ENCODE measurements at places on chromosomes 12 and 14.

GRCh38 chr12:19482551-19483109 is 43.3 kb downstream of the AEBP2 start:
- DNase-seq: peak; percentile 14

DNA sequence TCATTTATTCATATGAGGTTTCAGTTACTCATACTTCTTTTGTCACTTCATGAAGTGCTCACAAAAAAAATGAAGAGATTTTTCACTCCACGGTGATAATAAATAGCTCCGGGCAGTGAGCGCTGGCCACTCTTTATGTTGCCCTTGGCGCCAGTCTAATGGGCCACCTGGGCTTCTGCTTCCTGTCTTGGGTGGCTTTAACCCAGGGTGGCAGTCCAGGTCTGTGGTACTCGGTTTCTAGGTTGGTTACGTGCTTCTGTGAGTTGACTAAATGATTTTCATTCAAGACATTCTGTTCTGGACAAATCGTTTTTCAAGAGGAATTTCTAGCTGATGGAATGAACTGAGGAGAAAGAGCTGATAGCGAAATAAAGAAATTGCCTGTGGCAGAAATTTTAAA is 34.6 kb upstream of the NID2 start:
- no peak for DNase-seq

- DNase-seq: no peak
Observed at GRCh38 chr14:60195179-60195810, 30.1 kb upstream of the DHRS7 start.

DNA sequence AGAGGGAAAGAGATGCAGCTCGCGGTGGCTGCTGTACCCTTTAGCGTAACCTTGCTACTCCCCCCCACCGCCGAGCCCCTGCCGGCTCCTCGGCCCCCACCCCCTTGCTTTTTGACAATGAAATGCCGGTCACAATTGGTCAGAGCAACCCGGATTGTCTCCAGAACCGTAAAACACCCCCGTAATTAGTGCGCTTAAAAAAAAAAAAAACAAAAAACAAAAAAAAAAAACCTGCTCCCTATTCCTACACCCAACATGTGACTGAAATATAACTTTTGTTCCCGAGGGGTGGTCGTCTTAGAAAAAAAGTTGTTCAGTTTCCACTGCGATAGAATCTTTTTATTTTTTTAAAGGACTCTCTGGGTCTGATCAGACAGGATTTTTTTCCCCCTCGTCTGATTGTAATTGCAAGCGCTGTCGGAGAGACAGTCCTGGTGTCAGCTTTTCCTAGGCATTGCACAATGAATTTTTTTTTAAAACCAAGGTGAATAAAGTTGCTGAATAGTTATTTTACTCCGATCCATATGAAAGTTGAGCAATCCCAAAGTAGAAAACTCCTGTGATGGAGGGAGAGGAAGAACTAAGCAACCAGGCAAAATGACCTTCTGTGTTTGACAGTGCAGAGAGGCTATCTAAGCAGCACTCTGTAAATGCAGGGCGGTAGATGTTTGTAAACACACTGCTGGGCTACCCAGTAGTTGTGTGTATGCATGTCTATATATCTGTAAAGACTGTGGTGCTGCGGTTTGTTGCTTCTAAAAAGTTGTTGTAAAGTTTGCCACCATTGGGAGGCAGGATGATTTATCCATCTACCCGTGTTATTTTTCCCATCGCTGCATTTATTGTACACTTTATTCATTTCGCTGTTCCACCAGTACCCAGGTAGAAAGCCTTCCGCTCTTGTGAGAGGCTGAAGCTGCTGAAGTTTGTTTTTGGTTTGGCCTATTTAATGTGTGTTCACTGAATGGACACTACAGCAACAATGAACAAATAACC is 1.1 kb downstream of the ETV6 start:
- DNase-seq: peak; percentile 19

- no peak for DNase-seq
Observed at GRCh38 chr14:23903442-23903841, 50.1 kb upstream of the DHRS4 start.

DNA sequence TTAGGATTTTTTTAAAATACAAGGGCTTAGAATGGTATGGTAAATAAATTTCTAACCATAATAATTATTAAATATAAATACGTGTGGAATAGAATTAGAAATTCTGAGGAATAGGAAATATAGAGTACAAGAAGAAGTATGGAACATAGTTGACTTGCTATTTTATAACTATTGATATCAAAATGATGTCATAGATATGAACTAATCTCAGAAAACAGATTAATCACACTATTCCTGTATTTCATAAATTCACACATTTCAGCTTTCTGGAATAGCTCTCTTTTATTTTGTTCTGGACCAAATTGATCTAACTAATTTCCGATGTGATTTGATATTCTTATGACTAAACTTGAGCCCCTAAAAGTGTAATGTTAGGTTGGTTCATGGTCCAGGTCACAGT is 237.2 kb upstream of the NPAS3 start:
- DNase-seq: no peak

DNA sequence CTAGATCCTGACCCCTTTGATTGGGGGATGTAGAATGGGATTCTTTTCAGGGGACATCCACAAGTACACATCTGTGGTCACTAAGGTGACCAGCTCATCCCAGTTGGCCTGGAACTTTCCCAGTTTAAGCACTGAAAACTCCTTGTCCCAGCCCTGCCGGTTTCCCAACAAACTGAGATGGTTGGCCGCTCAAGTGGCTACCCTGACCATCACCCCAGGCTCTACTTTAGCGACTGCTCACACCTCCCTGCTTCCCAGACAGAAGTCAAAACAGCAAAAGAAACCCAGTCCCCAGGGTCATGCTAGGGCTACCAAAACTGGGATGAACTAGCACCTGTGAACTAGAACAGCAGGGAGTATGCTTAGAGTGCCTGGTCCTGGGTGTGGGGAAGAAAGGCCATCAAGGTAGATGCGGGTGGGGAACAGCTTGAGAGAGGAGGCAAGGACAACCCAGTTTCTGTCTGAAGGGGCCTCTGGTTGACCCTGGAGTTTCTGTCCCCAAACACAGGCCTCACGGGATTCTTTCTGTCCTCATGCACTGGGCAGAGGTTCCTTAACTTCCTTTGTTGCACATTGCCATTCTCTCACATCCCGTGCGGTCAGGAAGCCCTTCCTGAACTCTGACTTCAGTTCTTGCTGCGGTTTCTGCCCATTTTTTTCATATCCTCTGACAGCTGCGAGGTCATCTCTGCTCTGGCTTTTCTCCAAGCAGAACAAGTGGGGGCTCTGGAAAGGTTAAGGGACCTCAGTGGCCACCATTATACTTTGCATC is 1.6 kb downstream of the LTB4R start:
- no peak for DNase-seq

- DNase-seq: no peak
Observed at GRCh38 chr14:33929799-33930408, 21.0 kb downstream of the EGLN3 start.

DNA sequence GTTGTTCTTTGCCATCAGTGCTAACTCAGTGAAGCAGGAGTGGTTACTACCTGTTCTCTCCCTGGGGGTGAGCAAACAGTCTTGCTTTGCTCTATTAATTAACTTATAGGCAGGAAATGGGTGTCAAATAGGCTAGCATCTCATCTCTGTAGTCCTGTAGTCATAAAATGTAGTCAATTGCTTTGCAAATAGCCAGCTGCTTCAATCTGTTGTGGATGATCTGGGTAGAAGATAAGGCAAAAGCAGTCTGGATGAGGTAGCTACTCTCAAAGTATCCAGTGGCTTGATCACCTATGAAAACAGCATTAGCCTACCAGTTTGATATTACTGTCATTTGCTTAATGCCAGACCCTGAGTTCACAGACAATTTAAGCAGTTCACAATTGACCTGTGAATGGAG is 369.0 kb upstream of the TMTC1 start:
- no peak for DNase-seq

GRCh38 chr14:62796431-62796830 is 248.8 kb downstream of the KCNH5 start:
- no peak for DNase-seq

- no peak for DNase-seq
Observed at GRCh38 chr12:62211510-62211909, 48.7 kb upstream of the USP15 start.

DNA sequence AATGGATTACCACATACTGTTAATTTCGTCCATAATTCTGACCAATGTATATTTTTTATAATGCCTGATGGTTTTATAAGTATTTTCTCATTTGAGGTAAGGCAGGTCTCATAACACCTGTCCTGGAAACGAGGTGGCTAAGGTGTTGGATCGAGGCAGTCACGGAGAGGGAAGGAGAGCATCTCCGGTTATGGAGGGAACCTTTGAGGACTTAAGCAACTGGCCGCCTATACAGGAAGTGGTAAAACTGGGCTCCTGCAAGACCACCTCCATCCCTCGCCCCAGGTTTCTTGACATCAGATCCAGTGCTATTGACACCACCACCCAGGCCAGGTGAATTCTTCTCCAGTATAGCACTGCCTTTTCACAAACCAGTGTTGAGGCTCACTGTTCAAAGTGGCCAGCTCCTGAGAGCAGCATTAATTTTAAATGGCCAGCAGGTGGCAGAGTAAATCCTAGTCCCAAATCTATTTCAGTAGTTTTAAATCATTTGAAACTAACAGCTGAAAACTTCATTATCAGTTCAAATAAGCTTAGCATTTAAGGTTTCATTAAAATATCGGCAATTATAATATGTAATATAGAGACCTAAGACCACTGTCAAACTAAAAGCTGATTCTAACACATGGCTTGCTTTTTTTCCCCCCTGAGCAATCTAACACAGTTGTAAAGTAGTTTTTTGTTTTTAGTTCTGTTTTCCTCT is 100.8 kb downstream of the PPM1A start:
- no peak for DNase-seq

- DNase-seq: no peak
Observed at GRCh38 chr14:105201925-105202513, 20.9 kb upstream of the NUDT14 start.

- DNase-seq: no peak
Observed at GRCh38 chr14:104746934-104747481, 5.9 kb upstream of the SIVA1 start.

- DNase-seq: no peak
Observed at GRCh38 chr12:99110868-99111267, 465.8 kb downstream of the APAF1 start.

- no peak for DNase-seq
Observed at GRCh38 chr12:46082490-46083200, 92.3 kb upstream of the SCAF11 start.

- no peak for DNase-seq
Observed at GRCh38 chr14:73634011-73634833, 10.6 kb upstream of the DNAL1 start.

- no peak for DNase-seq
Observed at GRCh38 chr14:54299410-54300363, 97.1 kb upstream of the CDKN3 start.

GRCh38 chr12:91628656-91629055 is 446.0 kb upstream of the DCN start:
- no peak for DNase-seq

DNA sequence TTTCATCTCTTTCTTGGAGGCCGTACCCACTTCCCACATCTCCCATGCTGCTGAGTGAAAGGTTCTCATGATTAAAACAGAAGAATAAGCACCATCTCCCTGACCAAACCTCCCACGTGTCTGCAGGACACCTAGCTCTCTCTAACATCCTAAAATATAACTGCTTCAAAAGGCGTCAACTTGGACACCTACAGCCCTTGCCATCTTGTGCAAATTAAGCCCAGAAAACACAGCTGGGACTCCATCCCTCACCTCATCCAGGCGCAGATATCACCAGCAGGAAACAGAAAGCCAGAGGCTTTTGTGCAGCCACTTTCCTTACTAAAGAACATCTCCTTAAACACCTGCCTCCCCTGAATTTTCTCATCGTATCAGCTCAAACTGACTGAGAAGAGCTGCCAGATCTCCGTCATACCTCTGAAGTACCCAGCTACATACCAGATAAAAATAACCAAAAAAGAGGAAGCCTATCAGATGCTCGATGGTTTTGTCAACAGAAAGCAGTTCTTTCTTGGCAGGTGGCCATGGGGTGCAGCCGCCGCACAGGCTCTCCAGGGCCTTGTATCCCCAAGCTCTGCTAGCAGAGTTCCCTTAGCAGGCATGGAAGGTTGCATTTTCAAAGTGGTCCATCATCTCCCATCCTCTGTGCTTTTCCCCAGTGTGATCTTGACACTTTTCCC is 28.8 kb downstream of the MAP3K9 start:
- no peak for DNase-seq

DNA sequence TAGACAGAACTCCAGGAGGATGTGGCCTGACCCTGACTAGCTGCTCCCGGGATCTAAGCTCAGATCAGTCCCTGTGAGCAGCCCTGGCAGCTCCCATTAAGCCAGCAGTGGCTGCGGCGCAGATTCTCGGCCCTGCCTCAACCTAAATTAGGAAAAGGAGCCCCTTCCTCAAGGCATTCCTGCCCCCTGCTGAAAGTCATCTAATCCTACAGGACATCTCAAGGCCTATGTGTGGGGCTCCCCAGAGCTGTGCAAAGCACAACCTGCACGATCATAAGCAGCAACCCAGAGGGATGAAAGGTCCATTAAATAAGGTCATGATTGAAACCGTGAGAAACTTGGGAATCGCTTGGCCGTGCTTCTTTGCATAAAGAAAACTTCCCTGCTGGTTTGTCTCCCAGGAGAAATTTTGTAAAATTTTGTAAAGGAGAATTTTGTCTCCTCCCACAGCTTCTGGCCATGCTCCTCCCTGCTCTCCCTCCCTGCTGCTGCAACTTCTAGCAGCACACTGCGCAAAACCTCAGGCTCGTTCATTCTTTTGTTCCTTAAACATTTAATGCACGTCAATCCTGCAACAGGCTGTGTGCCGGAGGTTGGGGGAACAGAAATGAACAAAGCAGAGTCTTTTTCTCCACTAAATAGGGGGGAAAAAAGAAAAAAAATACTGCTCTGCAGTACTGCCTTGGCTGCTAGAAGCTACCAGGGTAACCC is 96.6 kb upstream of the SLC35F4 start:
- no peak for DNase-seq

DNA sequence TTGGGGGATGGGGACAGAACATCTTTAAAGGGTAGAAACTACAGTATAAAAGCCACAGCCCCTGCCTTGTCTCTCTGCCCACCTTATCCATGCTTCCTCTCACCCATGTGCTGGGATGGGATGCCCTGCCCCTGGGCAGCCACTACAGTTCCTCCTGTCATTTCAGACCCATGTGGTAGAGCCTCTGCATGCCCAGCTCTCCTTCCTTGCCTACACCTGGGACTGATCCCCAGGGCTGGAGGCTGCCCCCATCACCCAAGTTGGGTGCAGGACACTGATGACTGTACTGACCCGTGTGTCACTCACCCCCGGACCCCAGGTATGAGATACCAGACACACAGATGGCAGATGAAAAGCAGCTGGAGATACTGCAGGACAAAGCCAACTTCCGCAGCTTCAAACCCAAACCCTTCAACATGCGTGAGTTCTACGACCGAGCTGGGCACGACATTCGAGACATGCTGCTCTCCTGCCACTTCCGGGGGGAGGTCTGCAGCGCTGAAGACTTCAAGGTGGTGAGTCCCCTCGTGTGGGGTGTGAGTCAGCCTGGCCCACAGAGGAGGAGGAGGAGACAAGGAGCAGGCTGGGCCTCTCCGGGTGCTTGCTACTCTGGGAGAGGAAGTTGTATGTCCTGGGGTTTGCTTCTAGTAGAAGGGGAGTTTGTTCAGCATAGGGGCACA is 2.2 kb downstream of the ASIC1 start:
- DNase-seq: peak; percentile 53

- DNase-seq: no peak
Observed at GRCh38 chr14:90290337-90291011, 34.1 kb downstream of the PSMC1 start.

GRCh38 chr12:57152639-57153038 is 5.2 kb upstream of the LRP1-AS start:
- DNase-seq: no peak

Measured in activated gamma-delta T cell treated with anti-CD3 and anti-CD28 coated beads, Interleukin-2, amount 50 U/mL, for 16 hours (primary cell).